ENCODE measurements at places on chromosomes 13 and 19.

- no peak for DNase-seq
Observed at GRCh38 chr19:3129112-3129511, 6.7 kb upstream of the GNA15 start.

GRCh38 chr19:18340190-18340989, at the start of gene PGPEP1:
TSS of gene PGPEP1 (plus strand) at chr19:18340598. CDS start at chr19:18340682, 84 bp downstream.
- DNase-seq: peak; percentile 60

GRCh38 chr13:68047889-68048288, 817.8 kb upstream of the PCDH9 start:
- DNase-seq: no peak

- no peak for DNase-seq
Observed at GRCh38 chr13:77865622-77866021, 53.0 kb downstream of the EDNRB start.

GRCh38 chr13:60869225-60869624, 472.2 kb downstream of the TDRD3 start:
- DNase-seq: no peak

- DNase-seq: peak; percentile 88
Observed at GRCh38 chr19:16572332-16573211, at the start of gene SLC35E1. TSS of gene SLC35E1 (minus strand) at chr19:16572415. CDS start at chr19:16572364, 51 bp downstream.

GRCh38 chr19:17686592-17687024, 1.5 kb downstream of the UNC13A start:
- no peak for DNase-seq

DNA sequence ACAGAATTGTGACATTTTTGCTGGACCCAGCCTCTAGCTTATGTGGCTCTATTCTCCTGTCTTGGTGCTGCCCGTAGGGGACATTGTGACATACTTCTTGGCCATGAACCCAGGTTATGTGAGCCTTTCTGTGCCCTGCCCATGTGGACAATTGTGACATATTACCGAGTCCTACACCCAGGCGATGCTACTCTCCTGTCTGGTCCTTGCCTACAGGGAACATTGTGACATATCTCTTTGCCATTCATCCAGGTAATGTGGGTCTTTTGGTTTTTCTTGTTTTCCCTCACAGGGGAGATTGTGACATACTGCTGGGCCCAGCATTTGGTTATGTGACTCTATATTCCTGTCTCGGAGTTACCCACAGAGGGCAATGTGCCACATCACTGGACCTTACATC, 71.5 kb upstream of the ZNF43 start:
- DNase-seq: no peak

GRCh38 chr13:29589234-29589633, 6.3 kb downstream of the SLC7A1 start:
- DNase-seq: no peak

DNA sequence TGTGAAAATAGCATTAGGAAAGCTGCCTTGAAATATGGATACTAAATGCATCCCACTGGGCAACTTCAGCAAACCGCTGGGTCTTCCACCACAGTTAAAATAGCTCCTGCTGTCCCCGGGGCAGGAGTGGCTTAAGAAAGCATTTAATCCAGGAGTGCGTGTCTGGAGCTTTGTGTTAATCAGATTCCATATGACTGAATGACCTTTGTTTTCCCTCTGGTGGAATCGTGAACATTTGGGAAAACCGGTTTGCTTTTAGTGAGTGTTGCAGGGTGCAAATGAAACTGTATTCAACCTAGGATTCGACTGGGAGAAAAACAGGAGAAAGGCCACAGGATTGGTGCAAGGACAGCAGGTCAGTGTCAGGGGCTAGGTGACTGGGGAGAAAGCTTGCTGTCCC, 237.6 kb upstream of the MAB21L1 start:
- no peak for DNase-seq

- DNase-seq: no peak
Observed at GRCh38 chr13:47215736-47216135, 318.9 kb upstream of the HTR2A start.

DNA sequence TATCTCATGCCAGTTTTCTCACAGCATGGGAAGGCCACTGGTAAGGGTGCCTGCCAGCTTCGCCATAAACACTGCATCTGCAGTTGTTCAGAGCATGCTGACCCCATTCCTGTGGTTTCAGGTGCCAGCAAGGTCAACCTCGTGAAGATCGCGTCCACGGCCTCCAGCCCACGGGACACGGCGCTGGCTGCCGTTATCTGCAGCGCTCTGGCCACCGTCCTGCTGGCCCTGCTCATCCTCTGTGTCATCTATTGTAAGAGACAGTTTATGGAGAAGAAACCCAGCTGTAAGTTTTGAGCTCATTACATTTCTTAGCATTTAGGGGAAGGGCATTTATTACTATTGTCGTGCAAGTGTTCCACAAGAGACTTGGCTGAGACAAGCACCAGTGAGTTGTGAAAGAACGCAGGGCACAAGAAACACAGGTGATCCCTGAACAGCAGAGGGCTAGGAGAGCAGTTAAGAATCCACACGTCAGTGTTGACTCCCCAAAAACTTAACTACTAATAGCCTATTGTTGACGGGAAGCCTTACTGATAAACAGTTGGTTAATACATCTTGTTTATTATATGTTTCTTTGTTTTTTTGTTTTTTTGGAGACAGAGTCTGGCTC, 88.8 kb downstream of the TNFRSF19 start:
- no peak for DNase-seq

GRCh38 chr13:50950849-50951248, 41.3 kb downstream of the RNASEH2B start:
- no peak for DNase-seq

- DNase-seq: no peak
Observed at GRCh38 chr13:74135326-74136083, 1.3 kb upstream of the KLF12 start.

GRCh38 chr19:17866964-17867486, 4.7 kb upstream of the SLC5A5 start:
- no peak for DNase-seq

DNA sequence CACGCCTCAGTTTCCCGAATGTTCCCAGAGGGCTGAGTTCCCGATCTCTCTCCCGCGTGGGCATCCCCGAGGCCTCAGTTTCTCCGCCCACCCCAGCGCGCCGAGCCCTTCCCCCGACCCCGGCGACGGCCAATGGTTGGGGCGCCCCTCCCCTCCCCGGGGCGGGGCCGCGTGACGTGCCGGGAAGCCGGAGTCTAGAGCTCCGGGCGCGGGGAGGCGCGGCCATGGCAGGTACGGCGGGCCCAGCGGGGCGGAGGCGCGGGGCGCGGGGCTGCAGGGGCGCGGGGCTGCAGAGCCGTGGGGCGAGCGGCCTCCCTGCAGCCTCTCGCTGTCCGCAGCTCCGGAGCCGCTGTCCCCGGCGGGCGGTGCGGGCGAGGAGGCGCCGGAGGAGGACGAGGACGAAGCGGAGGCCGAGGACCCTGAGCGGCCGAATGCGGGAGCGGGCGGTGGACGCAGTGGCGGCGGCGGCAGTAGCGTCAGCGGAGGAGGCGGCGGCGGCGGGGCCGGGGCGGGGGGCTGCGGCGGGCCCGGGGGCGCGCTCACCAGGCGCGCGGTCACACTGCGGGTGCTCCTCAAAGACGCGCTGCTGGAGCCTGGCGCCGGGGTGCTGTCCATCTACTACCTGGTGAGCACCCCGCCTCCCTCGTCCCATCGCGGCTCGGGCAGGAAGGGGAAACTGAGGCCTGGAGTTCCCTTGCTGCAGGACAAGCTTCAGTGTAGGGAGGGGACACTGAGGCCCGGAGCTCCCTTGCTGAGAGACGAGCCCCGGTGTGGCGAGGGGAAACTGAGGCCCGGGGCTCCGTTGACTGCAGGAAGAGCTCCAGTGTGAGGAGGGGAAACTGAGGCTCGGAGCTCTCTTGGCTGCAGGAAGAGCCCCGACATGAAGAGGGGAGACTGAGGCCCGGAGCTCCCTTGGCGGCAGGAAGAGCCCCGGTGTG, at the start of gene MPND:
TSS of gene MPND (plus strand) at position 193 of the 938 bp plus-strand sequence. CDS start at position 225, 32 bp downstream.
- peak; percentile 96 for DNase-seq

- DNase-seq: no peak
Observed at GRCh38 chr19:22533761-22534160, 100.4 kb upstream of the ZNF492 start.
